ENCODE measurements at places on chromosomes 6 and 20.
A peak's percentile ranks its signal among the peaks of the same experiment; 100 is the strongest.

DNA sequence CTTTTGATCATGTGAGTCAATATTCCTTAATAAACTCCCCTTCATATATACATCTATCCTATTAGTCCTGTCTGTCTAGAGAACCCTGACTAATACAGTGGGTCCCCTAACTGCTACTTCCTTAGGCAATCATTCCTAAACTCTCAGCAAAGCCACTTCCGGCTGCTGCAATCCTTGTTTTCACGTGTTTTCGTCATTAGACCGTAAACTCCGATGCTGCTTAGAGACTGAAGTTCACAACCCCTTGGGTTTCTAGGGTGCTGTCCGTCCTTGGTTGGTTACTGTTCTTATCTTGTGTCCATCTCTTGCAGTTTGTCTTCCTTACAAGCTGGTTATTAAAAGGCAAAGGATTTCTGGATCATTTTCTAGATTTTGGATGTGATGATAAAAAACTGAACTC is 106.4 kb downstream of the GMPR start:
- DNase-seq = no peak

DNA sequence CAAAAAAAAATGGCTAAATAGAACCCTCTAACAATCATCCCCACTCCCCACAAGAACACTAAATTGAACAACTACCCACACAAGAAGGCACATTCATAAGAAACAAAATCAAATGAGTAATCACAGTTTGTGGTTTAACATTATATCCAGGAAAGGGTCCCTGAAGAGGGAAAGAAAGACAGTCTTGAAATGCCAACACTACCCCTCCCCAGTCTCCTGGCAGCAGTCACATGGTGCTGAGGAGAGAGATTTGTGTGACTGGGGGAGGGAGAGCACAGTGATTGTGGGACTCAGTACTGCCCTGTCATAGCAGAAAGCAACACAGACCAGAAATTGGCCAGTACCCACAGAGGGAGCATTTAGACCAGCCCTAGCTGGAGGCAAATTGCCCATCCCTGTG is 443.7 kb upstream of the BTBD3 start:
- DNase-seq = no peak

- DNase-seq = no peak
These were observed 65.2 kb upstream of the ADGRF4 start for GRCh38 chr6:47633141-47633540.

DNA sequence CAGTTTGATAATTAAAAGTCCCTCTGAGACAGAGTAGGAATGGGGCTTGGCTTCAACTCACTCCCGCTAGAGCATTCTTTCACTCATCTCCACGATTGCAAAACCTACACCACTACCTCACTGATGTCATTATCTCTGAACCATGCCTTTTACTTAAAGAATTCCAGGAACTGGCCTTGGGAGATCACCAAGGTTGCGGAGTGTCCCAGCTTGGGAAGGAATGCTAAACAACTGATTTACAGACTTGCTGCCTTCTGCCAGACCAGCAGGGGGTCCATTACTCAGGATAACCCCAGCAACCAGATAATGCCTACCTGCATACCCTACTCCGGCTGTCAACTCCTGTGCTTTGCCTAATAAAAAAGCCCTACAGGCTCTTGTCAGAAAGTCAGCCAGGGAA is 102.2 kb upstream of the RALGAPA2 start:
- DNase-seq = no peak

DNA sequence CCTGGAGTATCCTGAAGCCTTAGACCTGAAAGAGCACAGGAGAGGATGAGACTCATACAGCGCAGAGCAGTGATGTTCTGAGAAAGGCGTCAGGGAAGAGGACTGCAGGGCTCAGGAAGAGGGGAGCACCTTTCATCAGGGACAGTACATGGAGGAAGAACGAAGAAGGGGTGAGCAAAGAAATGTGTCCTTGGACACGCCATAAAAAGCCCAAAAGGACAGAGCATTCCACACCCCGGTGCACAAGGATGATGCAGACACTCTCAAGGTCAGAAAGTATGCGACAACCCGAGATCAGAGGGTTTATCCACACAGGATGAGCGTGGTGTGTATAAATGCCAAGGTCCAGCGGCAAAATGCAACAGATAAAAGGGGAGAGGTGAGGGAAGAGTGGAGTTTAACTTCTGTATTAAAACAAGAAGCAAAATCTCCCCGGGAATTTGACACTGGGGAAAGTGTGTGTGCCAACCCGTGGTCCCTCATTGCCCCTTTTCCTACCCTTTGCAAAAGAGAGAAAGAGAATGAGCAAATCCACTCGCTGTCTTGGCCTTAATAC is 64.4 kb downstream of the SLC23A2 start:
- DNase-seq = no peak

DNA sequence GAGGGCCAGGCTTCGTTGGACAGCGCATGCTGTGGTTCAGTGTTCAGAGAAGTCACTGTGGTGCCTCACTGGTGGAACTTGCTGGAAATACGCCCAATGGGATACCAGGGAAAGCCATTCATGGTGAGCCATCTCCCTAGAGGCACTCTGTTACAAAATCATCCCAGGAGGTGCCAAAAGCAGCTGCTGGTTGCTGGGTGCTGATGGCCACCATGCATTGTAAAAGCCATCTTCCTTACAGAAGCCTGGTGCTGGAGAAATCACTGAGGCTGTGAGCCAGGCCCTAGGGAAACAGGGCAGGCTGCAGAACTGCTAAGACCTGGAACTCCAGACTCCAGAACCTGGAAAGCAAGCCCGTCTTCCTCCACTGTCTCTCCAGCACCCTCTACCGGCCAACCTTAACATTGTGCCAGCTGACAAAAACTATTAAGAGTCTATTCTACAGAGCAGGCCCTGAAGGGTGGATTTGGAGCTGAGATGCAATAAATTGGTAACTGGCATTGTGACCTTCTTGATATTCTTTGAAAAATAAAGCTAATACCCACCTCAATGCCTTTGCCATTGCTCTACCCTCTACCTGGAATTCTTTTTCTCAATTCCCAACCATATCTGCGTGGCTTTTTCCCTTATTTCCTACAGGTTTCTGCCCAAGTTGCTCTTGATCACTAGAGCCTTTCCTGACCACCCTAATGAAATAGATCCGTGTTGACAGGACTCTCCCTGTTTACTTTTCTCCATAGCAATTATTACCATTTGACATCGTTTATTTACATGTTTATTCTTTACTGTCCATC is 18.5 kb downstream of the SNRPB start:
- DNase-seq = peak; percentile 69

All from left kidney (tissue), 8 donors.